ENCODE measurements at places on chromosomes 3 and 15.

GRCh38 chr3:134905647-134905935 lies 110.5 kb downstream of the EPHB1 start:
- peak; percentile 39 for DNase-seq

DNA sequence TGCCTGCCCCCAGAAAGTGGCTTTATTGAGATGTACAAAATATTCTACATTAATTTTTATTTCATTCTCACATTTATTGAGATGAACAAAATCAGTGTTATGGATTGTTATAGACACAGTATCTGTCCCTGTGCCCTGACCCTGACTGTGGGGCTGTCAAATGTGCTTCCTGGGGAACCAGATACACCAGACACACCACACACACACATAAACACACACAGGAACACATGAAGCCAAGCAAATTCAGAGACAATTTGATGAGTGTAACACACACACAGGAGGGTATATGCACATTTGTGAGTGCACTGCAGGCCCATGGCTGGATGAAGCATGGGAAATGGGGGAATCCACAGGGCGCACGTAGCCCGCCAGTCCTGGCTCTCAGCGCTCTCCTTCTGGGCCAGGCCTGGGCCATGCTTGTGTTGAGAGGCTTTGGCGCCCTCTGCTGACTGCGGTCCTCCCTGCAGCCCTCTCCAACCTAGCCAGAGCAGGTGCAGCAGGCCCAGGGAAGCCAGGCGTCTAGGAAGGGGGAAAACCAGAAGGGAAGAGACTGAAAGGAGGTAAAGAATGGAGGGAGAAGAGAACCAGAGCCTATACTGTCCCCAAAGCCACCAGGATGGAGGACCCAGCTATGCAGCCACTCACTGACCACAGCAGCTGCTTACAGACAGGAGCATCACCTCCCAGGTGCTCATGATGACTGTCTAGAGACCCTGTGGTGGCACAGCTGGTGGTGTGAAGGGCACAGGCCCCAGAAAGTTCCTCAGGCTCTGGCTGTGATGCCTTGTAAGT lies 18.0 kb upstream of the LOXL1 start:
- peak; percentile 91 for DNase-seq

DNA sequence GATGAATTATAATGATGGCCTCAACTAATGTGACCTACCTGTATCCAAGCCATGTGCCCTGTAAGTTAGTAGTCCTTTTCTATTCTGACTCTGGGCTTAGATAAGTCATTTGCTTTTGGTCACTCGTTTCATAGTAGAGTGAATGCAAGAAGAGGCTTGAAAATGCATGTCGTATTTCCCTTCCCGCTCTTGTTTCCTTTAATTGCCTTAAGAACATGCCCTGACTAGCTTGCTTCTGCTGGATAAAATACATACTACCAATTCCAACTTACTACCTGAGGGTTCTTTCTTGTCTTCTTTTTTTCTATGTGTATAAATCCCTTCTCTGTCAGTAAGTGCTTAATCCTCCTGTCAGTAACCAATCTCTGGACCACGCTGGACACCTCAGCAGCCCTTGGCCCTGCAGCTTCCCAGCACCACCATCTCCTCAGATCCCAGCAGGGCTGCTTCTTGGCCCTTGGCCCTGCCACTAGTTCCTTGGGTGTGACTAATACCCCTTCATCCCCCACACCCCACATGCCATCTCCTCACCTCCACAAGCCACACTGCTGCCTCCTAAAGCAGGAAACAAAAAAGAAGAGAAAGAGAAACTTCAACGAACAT lies 771.7 kb downstream of the IGSF11 start:
- no peak for DNase-seq

GRCh38 chr3:132248490-132248889 lies 68.7 kb upstream of the ACP3 start:
- DNase-seq = no peak

- DNase-seq = no peak
Measured at GRCh38 chr15:32636410-32636809, 5.1 kb upstream of the SCG5 start.

- DNase-seq = no peak
Measured at GRCh38 chr3:98565237-98565643, 28.2 kb downstream of the CPOX start.

GRCh38 chr3:157026091-157026490 lies 133.9 kb downstream of the CCNL1 start:
- no peak for DNase-seq

- DNase-seq = peak; percentile 86
Measured at GRCh38 chr3:21645121-21645897, 105.7 kb downstream of the ZNF385D start.

DNA sequence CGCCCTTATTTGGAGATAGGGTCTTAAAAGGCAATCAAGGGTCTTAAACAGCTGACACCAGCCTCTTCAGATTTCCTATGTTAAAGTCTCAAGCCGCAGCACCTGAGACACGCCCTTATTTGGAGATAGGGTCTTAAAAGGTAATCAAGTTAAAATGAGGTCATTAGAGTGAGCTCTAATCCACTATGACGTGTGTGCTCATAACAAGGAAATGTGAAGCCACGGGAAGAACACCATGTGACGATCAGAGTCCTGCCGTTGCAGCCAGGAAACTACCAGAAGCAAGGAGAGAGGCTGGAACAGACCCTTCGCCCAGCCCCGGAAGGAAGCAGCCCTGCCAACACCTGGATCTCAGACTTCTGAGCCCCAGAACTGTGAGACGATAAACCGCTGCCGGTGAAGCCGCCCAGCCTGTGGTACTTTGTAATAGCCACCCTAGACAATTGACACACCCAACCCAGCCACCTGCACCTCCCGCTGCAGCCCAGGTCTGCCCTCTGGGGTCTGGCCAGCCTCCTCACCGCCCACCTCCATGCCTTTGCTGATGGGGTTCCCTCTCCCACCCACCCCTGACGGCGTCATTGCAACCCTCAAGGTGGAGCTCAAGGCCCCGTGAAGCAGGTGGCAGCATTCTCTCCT lies 137.9 kb downstream of the MEGF11 start:
- DNase-seq = no peak

- no peak for DNase-seq
Measured at GRCh38 chr3:172007065-172007370, 32.4 kb upstream of the FNDC3B start.

GRCh38 chr3:197908957-197909701 lies 40.9 kb upstream of the RPL35A start:
- no peak for DNase-seq

DNA sequence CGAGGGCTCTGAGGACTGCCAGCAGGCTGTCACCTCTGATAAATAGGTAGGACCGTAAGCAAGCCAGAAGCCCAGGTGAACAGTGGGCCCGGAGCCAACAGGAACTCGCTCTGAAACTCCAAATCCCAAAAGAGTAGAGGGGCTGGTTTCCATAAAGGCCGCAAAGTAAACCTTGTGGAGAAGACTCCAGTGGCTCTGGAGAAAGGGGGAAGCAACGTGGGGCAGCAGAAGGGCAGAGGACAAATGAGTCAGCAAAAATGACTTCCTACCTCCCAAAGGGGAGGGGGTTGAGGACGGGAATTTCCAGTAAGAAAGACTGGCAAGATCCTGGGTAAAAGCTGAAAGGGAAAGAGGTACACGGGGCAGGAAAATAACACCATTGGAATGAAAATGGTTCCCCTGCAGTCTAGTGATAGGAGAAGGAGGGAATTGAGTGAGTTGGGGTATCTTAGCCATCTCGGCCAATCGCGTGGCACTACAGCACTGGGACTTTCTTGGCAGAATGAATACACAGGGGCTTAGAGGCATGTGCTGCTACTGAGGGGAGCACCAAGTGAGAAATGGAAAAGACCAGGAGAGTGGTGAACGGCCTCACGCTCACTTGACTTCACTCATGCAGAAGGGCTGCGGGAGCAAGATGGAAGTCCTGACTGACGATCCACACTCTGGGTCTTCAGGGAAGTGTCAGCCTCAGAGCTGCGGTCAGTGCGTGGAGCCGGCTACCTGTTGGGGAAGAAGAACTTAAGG lies 33.2 kb downstream of the BMF start:
- DNase-seq = peak; percentile 27

- DNase-seq = no peak
Measured at GRCh38 chr3:17038900-17039553, 154.3 kb downstream of the PLCL2 start.

GRCh38 chr3:197508461-197508860 lies 47.3 kb downstream of the BDH1 start:
- no peak for DNase-seq

DNA sequence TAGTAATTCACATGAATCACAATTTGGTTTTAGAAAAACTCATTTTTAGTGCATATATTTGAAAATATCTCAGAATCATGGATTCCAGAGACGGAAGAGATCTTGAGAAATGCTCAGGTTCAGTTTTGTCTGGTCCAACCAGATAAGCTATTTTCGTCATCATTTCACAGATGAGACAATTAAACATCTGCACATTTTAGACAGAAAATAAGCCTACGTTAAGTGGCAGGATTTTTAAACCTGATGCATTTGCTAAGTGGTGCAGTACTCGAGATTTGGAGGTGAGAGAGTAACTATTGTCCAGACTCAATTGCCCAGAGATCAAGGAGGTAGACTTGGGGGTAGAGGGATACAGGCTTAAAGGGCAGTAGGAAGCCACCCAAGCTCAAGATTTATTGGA lies 90.5 kb downstream of the CCNL1 start:
- no peak for DNase-seq

DNA sequence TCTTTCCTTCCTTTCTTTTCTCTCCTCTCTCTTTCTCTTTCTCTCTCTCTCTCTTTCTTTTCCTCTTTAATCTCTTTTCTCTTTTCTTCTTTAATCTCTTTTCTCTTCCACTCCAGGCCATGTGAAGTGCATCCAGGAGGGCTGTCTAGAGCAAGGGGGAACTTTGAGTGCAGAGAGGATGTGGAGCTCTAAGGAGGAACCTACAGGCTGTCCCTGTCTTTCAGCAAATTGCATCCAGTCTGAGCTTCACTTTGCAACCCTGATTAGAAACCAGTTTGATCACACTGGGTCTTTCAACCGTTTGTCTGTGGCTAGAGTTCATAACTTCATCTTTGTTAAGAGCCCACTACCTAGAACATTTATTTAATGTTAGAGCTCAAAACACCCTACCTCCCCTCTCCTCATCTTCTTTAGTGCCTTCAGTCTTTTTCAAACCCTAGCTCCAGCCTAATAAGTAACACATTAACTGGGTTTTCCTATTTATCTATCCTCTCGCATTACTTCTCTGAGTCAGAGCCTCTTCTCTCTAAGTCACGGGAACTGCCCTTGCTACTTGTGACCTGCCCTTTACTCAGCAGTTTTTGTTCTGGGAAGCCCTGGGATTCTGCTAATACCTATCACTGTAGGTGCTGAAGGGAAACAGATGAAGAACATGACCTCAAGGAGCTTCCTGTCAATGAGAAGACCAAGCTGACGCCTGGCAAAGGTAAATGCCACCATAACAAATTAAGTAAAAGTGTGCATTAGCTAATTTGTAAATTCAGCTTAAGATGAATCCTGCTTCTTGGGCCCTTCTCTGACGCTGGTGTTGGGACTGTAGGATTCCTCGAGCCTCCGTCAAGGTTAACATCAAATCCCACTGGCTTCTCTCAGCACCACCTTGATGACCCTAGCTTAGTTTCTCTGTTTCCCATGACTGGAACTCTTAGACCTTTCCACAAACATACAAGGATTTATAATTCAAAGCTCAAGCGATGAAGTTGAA lies at the start of gene GCNT3:
Gene GCNT3 (plus strand): TSS at position 508 of the 985 bp plus-strand sequence. CDS start 6,456 bp downstream, outside the sequence.
- no peak for DNase-seq

GRCh38 chr3:71398157-71398836 lies 185.2 kb downstream of the FOXP1 start:
- DNase-seq = no peak

DNA sequence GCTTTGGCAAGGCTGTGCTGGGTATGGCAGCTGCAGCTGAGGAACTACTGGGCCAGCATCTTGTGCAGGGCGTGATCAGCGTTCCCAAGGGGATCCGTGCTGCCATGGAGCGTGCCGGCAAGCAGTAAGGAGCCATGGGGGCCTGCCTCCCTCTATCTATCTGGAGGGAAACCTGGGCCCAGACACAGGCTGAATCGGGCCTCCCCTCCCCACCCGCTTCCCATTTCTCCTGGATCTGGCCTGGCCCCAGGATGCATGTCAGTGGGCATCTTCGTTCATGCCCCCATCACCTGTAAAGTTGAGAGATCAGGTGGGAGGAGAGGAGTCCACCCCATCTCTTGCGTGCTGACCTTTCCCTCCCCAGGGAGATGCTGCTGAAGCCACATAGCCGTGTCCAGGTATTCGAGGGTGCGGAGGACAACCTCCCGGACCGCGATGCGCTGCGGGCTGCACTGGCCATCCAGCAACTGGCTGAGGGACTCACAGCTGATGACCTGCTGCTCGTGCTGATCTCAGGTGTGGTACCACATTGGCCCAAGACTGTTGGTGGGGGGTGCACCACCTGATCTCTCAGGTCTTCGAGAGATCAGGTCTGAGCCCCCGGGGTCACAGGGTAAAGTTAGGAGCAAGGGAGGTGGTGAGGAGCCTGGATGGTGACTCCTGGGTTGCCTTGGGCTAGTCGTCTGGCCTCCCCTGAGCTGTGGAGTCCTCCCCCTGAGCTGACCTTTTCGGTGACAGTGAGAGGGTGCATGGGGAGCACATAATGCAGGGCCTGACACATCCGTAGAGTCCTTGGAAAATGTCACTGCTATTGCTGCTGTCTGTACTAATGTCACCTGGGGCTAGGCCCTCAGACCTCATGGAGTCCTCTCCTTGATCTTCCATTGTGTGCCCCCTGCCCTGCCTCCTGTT lies 3.2 kb downstream of the GLYCTK start:
- peak; percentile 57 for DNase-seq

- no peak for DNase-seq
Measured at GRCh38 chr15:27903405-27903804, 195.7 kb downstream of the OCA2 start.

- no peak for DNase-seq
Measured at GRCh38 chr3:176914764-176915163, 282.5 kb downstream of the TBL1XR1 start.

- DNase-seq = no peak
Measured at GRCh38 chr3:25056036-25056755, 371.9 kb upstream of the RARB start.

GRCh38 chr15:86236356-86237110 lies 156.9 kb downstream of the AGBL1 start:
- DNase-seq = no peak

GRCh38 chr3:17830788-17831187 lies 88.4 kb upstream of the TBC1D5 start:
- DNase-seq = no peak

DNA sequence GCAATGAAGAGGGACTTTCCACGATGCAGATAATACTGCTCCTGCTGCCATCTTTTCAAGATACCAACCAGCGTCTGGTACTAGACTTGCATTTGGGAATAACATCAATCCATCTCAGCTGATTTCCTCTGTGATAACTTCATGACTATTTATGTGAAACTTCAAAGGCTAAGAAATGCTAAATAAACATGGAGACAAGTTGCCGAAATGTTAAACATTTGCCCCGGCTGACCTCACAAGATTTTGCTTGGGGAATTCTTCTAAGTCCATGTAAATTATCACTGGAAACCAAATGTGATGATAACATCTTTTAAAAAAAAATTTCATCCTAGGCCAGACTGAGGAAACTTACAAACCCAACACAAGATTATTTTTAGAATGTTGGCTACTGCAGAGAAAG lies 185.8 kb upstream of the PRICKLE2 start:
- DNase-seq = no peak

- no peak for DNase-seq
Measured at GRCh38 chr15:84804005-84804900, 12.9 kb upstream of the ALPK3 start.

GRCh38 chr3:71870966-71871512 lies 86.1 kb upstream of the PROK2 start:
- no peak for DNase-seq

GRCh38 chr15:60569596-60569995 lies 90.7 kb upstream of the ICE2 start:
- DNase-seq = no peak

Measured in cardiac septum (tissue), 1 donor.